Nephron progenitor cell (in vitro differentiated cells): ENCODE measurements at places on chromosomes 1 and 21.

GRCh38 chr1:38121231-38121680, 74.7 kb upstream of the POU3F1 start:
- DNase-seq, result no peak

GRCh38 chr21:15264084-15264665, 199.4 kb upstream of the NRIP1 start:
- no peak for DNase-seq

- no peak for DNase-seq
Observed at GRCh38 chr1:184971522-184972265, 2.6 kb downstream of the NIBAN1 start.

DNA sequence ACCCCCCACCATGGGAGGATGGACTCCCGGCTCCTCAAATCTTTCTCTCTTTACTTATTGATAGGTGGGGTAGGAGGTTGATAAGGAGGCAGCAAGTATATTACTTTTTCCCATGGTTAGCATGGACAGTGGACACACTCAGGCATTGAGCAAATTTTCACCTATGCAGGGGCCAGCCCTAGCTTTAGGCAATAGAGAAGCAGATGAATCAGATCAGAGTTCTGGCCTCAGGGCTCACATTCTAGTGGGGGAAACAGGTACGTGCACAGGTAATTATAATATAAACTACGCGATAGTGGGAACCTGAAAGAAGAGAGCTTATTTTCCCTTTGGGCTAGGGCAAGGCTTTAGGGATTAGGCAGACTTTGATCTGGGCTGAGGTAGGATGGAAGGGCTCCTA, 13.5 kb upstream of the FOXE3 start:
- no peak for DNase-seq

DNA sequence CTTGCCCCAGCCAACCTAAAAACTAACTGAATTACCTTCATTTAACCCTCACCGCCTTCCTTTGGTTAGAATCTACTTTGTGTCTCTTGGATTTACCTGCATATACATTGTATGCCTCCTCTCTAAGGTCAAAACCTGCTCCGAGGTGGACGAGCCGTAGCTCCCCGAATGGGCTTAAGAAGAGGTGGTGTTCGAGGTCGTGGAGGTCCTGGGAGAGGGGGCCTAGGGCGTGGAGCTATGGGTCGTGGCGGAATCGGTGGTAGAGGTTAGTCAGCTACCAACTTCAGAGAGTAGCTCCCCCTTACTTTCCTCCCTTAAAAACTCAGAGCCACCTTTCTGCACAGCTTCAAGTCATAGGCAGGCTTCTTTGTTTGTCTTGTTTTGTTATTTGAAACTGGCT, 9.2 kb downstream of the CHTOP start:
- no peak for DNase-seq

GRCh38 chr21:44761011-44761729, 40.5 kb downstream of the UBE2G2 start:
- DNase-seq, result peak; percentile 37

DNA sequence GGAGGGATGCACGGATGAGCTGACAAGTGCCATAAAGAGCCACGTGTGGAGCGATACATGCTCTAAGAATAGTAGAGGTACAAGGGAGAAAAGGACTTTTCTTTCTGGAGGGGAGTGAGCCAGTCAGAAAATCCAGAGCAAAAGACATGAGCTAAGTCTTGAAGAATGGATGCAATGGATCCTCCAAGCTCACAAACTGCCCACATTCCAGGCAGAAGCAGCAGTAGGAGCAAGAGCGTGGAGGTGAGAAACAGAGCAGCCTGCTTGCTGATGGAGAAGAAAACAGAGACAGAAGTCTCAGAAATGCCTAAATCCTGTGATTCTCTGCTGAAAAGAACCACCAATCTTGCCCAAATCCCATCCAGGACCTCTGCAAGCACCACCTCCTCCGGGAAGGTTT, 78.2 kb upstream of the RALGPS2 start:
- DNase-seq, result no peak

DNA sequence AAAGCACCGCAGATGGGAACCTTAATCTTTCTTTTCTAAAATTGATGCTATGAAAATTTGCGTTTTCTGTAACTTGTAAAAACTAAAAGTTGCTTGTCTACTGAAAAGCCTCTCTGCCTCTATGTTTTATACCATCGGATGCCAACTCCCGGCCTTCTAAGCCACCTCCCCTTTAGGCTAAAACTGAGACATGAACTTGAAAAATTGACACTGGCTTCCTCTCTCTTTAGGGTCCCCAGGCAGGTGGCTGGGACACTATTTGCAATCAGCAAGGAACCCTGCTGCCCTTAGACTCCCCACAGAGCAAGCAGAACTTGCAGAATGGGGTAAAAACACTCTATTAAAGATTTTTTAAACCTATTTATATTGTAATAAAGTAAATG, 151.1 kb upstream of the CAMK1G start:
- DNase-seq, result no peak

DNA sequence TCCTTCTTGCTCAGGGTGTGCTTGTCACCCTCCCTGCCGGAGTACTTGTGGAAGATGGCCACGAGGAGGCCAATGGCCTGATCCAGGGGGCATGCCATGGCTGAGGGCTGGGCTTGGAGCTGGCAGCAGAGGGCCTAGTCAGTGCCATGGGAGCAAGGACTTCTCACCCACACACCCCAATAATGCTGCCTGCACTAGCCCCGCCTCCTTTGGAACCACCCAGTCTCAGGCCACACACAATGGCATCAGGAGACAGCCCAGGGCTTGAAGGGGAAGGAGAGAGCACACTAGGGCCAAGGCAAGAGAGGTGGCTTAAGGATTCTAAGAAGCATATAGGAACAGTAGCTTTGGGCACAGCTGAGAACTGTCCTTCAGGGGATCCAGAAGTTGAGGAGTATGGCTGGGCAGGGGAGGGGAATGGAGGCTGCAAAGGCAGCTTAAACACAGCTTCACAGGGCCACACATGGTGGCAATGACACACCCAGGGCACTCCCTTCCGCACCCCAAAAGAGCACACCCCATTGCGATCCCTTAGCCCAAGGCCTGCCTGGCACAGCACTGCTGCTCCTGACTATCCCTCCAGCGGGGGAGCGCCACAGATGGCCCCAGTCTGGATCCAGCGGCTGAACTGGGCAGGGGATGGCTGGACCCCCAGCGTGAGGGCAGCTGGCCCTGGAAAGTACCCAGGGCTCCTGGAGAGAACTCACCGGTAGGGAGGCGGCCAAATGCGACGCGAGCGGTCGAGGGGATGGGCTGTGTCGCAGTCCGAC, at the start of gene S100A6:
Gene S100A6 (minus strand): TSS at position 750 of the 770 bp plus-strand sequence. CDS start 652 bp downstream, at position 98.
- DNase-seq, result no peak

DNA sequence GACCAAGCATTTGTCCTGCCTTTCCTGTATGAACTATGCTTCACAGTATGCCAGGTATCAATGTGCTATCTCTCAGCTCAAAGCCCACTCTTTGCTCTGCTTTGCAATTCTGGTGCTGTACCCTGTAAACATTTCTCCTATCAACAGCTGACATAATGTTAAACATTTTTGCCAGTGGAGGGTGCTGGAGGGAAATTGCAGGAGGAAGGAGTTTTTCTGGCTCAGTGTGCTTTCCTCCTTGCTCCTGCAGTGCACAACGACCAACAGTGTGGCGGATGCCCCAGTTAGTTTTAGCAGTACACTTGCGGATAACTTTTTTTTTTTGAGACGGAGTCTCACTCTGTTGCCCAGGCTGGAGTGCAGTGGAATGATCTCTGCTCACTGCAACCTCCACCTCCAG, 67.1 kb upstream of the PTGFRN start:
- DNase-seq, result no peak

- no peak for DNase-seq
Observed at GRCh38 chr21:41957991-41958766, 4.4 kb upstream of the C2CD2 start.

- no peak for DNase-seq
Observed at GRCh38 chr1:205258261-205258691, 30.5 kb downstream of the TMCC2 start.

GRCh38 chr1:86468501-86468977, at the start of gene CLCA1:
CLCA1 (plus strand) TSS chr1:86468927; CDS start chr1:86468972, 45 bp downstream.
- DNase-seq, result no peak
